Activated B cell treated with CpG ODN at 0.5 μM for 24 hours (primary cell): ENCODE measurements at places on chromosomes 3 and 15.

- no peaks in the 10 kb centered on the region for H3K4me1 ChIP-seq
- no peak overlapping the region for H3K4me3 ChIP-seq
- no peak for DNase-seq
- H3K36me3 ChIP-seq: no peaks in the 10 kb centered on the region
- no peak overlapping the region for H3K27ac ChIP-seq
- H3K27me3 ChIP-seq: peaks cover 17% of the 10 kb centered on the region
These were observed 45.9 kb upstream of the THUMPD3 start for GRCh38 chr3:9316881-9317361.

DNA sequence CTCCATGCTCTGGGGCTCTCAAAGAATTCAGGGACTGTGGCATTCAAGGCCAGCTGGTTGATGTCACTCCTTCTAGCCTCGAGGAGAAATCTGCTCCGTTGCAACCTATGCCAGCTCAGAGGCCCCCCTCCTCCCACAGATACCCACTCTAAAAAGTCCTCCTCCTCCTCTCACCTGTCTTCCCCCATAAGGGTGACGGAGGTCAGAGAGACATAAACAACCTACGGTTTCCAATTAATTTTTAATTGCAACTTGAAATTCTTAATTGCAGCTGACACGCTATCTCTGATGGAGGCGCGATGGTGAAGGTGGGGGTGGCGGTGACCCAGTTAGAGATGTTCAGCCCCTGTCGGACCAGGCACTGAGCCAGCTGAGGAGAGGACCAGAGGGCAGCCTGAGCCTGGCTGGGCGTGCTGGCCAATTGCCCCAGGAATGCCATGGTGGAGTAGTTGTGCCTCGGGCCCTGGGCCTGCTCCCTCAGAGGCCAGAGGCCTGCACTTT lies 43.2 kb upstream of the INSYN1 start:
- no peaks in the 10 kb centered on the region for H3K4me1 ChIP-seq
- no peak for DNase-seq
- H3K36me3 ChIP-seq: no peaks in the 10 kb centered on the region
- H3K27ac ChIP-seq: no peak overlapping the region

DNA sequence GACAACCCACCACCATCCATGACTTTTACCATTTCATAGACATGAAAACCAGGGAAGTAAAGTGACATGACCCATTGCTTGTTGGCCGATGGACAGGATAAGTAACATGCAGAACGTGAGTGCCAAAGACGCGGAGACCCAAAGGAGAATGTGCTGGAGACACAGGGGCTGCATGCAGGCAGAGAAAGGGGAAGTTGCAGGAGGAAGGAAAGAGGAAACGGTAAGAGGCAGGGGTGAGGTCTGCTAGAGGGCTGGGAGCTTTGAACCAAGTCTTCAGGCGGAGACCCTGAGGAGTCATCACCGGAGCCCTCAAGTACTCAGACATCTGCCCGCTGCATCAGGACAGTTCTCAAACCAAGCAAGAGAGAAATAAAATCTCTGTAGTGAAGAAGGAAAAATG lies 34.9 kb downstream of the MAGEF1 start:
- H3K36me3 ChIP-seq: no peaks in the 10 kb centered on the region
- H3K27me3 ChIP-seq: no peaks in the 10 kb centered on the region
- H3K4me1 ChIP-seq: peaks cover 33% of the 10 kb centered on the region
- H3K27ac ChIP-seq: no peak overlapping the region
- no peak for DNase-seq
- H3K4me3 ChIP-seq: peak overlapping the region; percentile 16

DNA sequence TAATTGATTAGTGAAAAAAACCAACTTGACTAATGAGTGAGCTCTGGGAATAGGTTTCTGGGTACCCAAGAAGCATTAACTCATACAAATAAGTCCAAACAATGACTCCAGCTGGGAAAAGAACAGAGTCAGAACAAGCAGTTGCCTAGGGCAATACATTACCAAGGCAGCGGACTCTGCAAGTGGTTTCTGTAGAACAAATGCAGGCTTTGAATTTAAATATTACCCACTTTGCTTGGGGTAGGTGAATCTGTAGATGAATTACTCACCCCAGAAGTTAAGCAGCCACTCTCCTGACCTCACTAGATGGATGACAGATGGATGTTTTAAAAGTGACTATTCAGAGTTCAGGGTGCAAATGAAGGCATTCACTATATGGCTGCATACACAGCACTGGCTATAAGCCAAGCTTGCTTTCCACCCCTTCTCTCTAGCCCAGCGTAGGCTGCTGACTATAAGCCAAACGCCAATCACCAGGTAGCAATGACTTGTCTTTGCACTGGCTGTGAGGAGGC lies 73.1 kb upstream of the BHLHE40 start:
- DNase-seq: no peak
- H3K27me3 ChIP-seq: no peaks in the 10 kb centered on the region
- H3K4me3 ChIP-seq: no peak overlapping the region
- H3K4me1 ChIP-seq: no peaks in the 10 kb centered on the region

DNA sequence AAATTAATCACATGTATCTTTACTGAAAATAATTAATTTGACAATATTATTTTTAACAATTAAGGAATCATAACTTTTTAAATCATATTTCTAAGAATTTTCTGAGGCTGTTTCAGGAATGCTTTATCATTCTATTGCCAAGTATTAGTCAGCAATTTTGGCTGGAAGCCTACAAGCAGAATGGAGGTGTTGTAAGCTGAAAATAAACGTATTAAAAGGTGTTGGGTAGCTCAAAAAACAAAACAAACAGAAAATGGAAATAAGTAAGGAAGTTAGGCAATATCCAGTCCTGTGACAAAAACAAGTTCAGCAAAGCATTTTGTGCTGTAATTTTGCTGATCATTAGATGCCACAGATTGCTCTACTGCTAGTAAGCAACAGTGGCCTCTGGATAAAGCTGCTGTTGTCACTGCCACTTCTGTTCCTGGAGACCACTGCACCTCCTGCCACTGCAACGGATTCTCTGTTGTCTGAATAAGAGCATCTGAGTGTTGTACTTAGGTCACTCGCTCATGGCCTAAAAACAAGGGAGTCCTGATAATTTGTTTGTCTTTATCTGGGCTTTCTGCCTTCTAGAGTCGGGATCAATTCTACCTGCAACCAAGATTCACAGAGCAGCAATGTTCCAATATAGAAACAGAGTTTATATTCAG lies 63.5 kb upstream of the SLITRK3 start:
- H3K27me3 ChIP-seq: no peaks in the 10 kb centered on the region
- H3K36me3 ChIP-seq: no peaks in the 10 kb centered on the region
- H3K27ac ChIP-seq: no peak overlapping the region
- H3K4me1 ChIP-seq: no peaks in the 10 kb centered on the region
- no peak for DNase-seq

DNA sequence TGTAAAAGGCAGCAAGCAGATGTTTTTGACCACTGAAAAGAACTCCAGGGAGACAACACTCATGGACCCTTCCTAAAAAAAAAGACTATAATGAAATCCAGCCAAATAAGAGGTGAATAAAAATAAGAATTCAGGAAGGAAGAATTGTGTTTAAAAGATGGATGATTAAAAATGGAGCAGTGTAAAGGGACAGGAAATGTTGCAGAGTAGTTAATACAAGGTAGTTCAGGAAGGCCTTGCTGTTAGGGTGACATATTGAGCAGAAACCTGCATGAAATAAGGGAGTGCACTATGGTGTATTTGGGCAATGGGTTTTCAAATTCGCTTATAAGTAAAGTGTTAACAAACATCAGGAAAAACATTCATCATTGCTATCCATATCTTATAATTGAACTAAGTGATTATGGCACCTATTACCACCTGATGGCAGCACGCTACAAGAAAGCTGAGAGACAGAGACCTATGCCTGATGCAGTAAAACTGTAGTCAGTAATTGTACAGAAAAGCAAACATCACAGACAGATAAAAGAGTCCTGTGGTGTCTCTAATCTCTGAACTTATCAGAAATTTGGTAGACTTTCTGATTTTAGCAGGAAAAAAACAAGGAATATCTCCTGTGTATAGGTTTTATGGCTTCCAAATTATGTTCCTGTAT lies 5.8 kb upstream of the DBR1 start:
- no peak overlapping the region for H3K27ac ChIP-seq
- no peak overlapping the region for H3K4me3 ChIP-seq
- H3K4me1 ChIP-seq: no peaks in the 10 kb centered on the region
- peaks cover 3% of the 10 kb centered on the region for H3K27me3 ChIP-seq
- no peak for DNase-seq

DNA sequence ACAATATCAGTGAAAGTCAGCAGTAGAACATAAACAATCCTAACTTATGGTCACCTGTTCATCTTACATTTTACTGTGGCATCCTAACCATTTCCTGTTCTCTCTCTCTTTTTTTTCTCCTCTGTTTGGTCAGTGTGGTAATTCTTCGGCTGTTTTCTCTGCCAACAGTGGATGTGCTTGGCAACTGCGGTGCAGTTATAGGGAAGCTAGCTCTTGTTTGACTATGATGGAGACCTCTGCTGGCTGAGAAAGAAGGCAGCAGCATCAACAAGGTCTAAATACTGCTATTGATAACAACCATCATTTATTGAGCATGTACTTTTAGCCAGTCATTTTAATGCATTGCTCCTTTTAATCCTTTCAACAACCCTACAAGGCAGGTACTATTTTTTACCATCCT lies 723 bp upstream of the DRD3 start:
- peaks cover 3% of the 10 kb centered on the region for H3K4me1 ChIP-seq
- H3K27me3 ChIP-seq: peaks cover 9% of the 10 kb centered on the region
- no peak overlapping the region for H3K4me3 ChIP-seq
- peaks cover 2% of the 10 kb centered on the region for H3K36me3 ChIP-seq

- H3K27me3 ChIP-seq: peaks cover 2% of the 10 kb centered on the region
- H3K27ac ChIP-seq: no peak overlapping the region
- DNase-seq: no peak
- no peak overlapping the region for H3K4me3 ChIP-seq
- H3K36me3 ChIP-seq: no peaks in the 10 kb centered on the region
These were observed 46.1 kb downstream of the GPR176 start for GRCh38 chr15:39873978-39874377.

- no peak for DNase-seq
- no peaks in the 10 kb centered on the region for H3K36me3 ChIP-seq
- no peaks in the 10 kb centered on the region for H3K4me1 ChIP-seq
- no peaks in the 10 kb centered on the region for H3K27me3 ChIP-seq
- H3K27ac ChIP-seq: no peak overlapping the region
- no peak overlapping the region for H3K4me3 ChIP-seq
These were observed 99.5 kb upstream of the KCNMB2 start for GRCh38 chr3:178436773-178437172.

DNA sequence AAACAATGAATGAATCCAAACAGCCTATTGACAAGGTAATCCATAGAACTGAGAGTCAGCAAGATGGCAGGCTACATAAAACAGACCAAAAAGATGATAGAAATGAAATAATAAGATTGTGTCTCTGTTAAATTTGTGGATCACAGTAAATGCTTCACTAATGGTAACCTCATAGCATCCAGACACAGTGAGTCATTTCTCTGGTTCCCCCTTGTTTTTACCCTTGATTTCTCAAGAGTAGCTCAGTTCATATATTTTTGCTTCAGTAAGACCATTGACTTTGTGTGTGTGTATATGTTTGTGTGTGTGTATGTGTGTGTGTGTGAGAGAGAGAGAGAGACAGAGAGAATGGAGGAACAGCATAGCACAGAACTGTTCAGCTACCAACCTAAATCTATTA lies 546.9 kb downstream of the RBMS3 start:
- DNase-seq: no peak
- H3K4me3 ChIP-seq: no peak overlapping the region
- H3K27ac ChIP-seq: no peak overlapping the region

- H3K27ac ChIP-seq: no peak overlapping the region
- no peak overlapping the region for H3K4me3 ChIP-seq
- DNase-seq: no peak
- H3K36me3 ChIP-seq: peaks cover 77% of the 10 kb centered on the region
- no peaks in the 10 kb centered on the region for H3K4me1 ChIP-seq
These were observed 17.1 kb downstream of the LDHAL6B start for GRCh38 chr15:59223736-59224135.

DNA sequence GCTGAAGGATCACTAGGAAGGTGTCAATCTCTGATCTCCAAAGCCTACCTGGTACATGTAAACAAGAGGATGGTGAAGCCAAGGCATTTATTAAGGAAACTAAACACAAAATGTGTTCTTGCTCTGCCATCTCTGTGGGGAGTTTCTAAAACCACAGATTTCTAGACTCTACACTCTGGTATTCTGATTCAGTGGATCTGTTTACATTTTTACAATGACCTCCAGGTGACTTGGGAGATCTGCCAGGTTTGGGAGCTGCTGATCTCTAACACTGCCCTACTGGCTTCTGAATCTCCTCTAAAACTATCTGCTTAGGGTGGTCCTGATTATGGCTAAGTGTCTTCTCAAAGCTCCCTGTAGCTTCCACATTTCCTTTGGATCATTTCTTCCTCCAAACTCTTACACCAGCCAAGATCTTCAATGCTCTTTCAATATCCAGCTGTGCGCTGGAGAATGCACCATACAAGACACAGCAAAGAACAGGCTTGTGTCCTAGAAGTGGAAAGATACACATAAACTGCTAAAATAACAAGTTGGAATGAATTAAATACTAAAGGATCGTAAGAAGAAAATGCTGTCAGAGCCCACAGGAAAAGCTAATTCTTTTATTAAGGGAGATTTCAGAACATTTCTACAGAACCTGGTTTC lies 72.7 kb downstream of the GREM1 start:
- no peaks in the 10 kb centered on the region for H3K36me3 ChIP-seq
- no peaks in the 10 kb centered on the region for H3K4me1 ChIP-seq
- DNase-seq: no peak
- H3K27ac ChIP-seq: no peak overlapping the region
